IPS DF 6.9 (cell line): ENCODE measurements at places on chromosomes 12 and 14.

DNA sequence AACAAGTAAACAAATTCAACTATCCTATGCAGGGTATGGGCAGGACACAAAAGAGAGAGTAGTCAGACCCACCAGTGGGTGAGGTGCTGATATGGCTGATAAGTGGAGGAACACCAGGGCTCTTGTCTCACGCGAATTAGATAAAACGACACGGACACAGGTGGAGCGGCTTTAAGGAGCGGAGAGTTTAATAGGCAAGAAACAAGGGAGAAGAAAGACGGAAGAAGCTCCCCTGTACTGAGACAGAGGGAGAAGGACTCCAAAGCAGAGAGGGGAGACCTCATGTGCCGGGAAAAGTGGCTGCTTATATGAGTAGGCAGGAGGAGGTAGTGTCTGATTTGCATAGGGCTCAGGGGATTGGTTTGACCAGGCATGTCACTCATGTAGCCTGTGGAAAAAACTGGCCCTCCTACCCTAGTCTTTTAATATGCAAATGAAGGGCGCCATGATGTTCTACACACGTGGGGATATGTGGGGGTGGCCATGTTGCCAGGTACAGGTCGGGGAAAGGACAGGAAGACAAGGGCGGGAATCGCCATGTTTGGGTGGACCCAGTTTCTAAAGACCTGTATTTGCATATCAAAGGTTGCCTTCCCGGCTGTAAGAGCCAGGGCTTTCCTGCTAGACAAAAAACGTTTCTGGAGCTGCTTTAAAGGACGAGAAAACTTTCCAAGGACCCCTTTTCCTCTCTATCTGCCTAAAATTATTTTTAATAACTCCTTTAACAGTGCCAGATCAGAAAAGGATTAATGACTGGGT, 28.8 kb downstream of the RPGRIP1 start:
- DNase-seq = peak; percentile 92

- DNase-seq = no peak
Measured at GRCh38 chr12:127750076-127750840, 516.7 kb upstream of the TMEM132C start.

DNA sequence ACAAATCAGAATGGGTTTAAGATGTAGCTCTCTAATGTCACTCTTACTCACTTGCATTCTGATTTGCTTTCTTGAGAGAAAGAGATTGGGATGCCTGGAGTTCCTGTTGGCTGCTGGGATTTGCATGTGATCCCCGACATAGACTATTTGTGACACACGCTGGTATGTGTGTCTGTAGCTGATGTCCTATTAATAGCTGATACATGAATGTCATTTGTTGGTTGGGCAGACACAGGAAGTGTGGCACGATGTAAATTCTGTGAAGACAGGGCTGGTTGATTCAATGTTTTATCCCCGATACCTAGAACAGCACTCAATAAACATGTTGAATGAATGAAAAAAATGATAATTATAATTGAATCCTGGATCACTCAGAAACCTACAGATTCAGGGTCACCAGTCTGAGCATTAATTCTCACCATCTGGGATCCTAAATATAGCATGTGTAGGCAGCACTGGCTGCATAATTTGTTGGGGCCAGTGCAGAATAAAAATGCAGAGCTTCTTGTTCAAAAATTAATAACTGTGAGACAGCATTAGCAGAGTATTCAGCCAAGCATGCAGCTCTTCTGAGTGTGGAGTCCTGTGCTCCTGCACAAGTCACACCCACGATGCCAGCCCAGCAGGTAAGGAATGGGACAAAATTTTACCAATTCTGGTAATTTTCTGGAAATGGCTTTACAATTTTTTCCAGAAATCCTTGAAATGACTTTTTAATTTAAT, 35.5 kb upstream of the SOCS2 start:
- DNase-seq = no peak

GRCh38 chr12:111764120-111764821, 2.5 kb upstream of the ALDH2 start:
- no peak for DNase-seq

- DNase-seq = no peak
Measured at GRCh38 chr14:68695856-68696255, 97.0 kb downstream of the ZFP36L1 start.

- DNase-seq = no peak
Measured at GRCh38 chr14:85572845-85573244, 42.9 kb downstream of the FLRT2 start.

GRCh38 chr14:52380294-52380693, 66.2 kb downstream of the PTGER2 start:
- no peak for DNase-seq

GRCh38 chr12:128387811-128388422, 120.9 kb downstream of the TMEM132C start:
- DNase-seq = peak; percentile 1

DNA sequence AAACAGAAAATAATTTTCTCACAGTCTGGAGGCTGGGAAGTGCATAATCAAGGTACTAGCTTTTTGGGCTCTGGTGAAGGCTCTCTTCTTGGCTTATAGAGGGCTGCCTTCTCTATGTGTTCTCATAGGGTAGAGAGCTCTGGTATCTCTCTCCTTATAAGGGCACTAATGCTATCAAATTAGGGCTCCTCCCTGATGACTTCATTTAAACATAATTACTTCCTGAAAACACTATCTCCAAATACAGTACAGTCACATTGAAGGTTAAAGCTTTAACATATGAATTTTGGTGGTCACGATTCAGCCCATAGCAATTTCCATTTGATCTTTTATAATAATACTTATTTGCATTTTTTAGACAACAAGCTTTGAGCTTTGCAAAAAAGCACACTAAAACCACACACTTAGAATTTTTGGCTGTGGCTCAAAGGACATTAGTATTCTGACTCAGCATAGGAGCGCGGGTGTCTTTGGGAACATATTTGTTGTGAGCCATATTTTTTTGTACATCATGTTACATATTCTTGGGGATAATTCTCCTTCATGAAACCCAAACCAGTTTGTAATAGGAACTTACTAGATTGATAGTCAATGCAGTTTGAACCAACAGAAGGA, 808.1 kb upstream of the FBXO33 start:
- no peak for DNase-seq

DNA sequence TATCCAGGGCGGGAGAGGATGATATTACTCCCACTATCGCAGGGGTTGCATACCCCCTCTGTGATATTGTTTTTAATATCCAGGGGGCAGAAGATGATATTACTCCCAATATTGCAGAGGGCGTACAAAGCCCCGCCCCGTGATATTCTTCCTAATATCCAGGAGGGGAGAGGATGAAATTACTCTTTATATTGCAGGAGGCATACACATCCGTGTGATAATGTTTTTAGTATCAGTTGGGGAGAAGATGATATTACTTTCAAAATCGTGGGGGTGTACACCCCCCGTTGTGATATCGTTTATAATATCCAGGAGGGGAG, 52.9 kb upstream of the OXA1L start:
- no peak for DNase-seq

DNA sequence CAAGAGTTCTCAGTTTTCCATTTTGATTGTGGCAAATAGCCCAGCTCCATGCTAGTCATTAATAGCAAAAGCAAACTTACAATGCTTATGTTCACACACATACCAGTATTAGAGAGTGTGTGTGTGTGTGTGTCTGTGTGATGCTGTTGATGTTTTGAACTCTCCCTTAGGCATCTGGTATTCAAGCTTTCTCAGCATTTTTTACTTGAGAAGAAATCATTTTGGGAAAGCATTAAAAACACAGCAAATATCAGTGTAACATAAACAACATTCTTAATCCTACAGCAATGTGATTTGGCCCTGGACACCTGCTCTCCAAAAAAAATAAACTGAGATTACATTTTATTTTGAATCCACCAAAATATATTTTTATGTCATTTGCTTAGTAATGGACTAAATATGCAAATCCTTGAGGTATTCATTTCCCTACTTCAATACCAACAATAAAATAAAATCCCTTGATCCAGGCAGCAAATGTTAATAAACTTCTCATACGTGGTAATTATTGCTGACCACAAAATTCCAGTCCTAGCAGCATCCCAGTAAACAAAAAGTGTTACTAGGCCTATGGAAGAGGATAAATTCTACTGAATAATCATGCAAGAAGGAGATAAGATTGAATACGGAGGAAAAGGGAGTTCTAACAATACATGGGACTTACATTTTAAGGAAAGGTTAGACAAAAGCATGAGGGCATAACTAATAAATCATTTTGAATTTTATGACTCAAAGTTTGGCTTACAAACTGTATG, 249.5 kb upstream of the CLEC14A start:
- DNase-seq = no peak

- DNase-seq = peak; percentile 45
Measured at GRCh38 chr14:87745507-87746118, 247.4 kb downstream of the GALC start.

- no peak for DNase-seq
Measured at GRCh38 chr12:29707846-29708245, 75.9 kb downstream of the TMTC1 start.

DNA sequence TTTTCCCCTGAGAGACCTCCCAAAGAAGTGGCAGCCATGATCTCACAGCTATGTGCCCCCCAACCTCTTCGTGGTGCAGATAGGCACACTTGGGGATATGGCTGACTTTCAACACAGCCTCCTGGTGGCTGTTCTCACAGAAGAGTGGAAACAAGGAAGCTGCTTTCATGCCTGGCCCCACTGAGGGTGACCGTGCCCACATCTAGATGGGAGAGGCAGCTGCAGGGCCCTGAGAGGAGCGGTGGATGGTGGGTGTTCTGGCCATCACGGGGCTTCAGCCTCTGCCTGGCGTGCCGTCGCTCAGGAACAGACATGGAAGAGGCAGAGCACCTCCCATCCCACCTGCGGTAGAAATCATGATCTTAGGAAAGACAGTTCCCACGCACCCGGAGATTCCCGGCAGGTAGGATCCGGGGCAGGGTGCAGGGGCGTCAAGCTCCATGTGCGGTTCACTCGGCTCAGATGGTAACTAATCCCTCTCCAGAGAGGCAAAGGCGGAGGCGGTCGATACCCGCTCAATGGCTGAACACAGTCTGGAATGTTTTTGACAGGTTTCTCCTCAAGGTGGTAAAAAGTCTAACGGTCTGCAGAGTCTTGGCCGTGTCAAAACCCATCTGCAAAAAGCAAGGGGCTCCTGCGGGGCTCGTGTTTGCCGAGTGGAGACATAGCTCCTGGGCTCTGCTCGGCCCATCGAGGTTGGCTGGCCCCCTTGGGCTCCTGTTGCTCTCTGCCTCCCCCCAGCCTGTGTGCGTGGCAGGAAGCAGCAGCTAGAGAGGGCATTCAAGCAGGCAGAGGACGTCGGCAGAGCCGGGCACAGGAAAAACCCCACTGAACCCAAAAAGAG, 225.2 kb upstream of the RTL1 start:
- DNase-seq = no peak

DNA sequence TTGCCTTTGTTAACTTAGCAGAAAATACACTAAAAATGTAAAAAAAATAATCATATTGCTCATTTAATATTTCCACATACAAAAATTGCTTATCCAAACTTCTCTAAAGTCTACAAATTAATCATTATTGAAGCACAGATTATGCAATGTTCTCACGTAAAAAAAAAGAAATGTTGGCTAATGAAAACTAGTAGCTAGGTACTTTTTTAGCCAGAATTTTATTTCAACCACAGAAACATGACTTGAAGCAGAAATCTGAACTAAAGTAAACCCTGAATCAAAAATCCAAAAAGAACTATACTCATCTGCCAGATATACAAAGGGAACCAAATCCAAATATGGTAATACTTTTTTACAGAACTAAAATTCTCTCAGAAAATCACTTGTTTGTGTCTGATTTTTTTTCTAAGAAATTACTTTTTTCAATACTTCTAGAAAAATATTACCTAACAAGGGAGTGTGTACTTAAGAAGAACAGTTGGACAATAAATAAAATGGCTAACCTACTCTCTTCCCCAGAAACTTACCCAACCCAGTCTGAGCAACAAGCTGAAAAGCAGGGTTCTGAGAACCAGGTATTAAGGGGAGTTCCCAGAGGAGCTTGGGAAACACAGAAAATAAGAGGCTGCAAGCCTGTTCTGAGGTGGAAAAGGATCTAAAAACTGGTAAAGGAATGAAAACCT, 78.4 kb upstream of the RAP1B start:
- DNase-seq = no peak

GRCh38 chr14:20472536-20473169, 3.4 kb downstream of the PNP start:
- DNase-seq = no peak

- DNase-seq = no peak
Measured at GRCh38 chr12:27083861-27084394, 1.6 kb upstream of the C12orf71 start.

- DNase-seq = no peak
Measured at GRCh38 chr12:18703321-18703720, 34.5 kb downstream of the PLCZ1 start.

DNA sequence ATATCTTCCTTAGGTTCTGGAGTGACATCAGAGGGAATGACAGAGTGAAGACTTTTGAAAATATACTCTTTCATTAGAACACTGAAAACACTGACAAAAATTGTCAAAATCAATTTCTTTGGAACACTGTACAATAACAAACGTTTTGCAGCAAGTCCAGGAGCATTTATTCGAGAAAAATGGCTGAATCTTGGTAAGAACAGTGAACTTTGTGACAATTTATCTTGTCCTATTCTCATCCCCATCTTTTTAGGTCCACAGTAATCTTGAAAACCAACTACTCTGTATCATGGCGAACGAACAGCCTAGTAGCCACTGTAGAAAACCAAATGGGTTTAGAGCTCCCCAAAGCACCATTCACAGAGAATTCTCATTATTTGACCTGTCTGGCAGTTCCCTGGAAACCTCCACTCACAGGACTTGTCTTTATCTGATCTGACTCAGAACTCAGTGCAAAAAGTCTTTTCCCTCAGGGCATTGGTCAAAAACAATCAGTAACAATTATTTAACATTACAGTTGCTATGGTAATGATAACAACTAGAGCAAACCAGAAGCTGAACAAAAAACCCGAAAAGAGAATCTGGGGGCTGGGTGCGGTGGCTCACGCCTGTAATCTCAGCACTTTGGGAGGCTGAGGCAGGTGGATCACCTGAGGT, 20.3 kb upstream of the PPP2R5E start:
- DNase-seq = no peak

DNA sequence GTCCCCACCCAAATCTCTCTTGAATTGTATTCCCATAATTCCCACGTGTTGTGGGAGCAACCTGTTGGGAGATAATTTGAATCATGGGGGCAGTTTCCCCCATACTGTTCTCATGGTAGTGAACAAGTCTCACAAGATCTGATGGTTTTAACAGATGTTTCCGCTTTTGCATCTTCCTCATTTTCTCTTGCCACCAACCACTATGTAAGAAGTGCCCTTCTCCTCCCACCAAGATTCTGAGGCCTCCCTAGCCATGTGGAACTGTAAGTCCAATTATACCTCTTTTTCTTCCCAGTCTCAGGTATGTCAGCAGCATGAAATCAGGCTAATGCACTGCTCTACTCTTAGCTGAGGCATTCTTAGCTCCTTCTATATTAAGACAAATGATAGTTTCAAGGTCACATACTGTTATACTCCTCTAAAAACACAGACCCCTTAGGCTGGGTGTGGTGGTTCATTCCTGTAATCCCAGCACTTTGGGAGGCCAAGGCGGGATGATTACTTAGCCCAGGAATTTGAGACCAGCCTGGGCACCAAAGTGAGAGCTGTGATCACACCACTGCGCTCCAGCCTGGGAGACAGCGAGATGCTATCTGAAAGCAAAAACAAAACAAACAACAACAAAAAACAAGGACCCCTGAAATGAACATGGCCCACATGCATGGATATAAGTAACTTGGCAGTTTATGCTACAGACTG, 3.6 kb downstream of the SCAF11 start:
- DNase-seq = no peak

GRCh38 chr14:77086017-77086727, 11.9 kb upstream of the CIPC start:
- DNase-seq = no peak
